Left cardiac atrium (tissue), 4 donors: ENCODE measurements at places on chromosomes 12 and 14. TPM values are rescaled to one million over a fixed set of nuclear protein-coding genes. Genes with fewer than 3 reads are reported as not detected.

GRCh38 chr12:118494776-118495175 lies 118.4 kb downstream of the SUDS3 start:
- no peak for DNase-seq

DNA sequence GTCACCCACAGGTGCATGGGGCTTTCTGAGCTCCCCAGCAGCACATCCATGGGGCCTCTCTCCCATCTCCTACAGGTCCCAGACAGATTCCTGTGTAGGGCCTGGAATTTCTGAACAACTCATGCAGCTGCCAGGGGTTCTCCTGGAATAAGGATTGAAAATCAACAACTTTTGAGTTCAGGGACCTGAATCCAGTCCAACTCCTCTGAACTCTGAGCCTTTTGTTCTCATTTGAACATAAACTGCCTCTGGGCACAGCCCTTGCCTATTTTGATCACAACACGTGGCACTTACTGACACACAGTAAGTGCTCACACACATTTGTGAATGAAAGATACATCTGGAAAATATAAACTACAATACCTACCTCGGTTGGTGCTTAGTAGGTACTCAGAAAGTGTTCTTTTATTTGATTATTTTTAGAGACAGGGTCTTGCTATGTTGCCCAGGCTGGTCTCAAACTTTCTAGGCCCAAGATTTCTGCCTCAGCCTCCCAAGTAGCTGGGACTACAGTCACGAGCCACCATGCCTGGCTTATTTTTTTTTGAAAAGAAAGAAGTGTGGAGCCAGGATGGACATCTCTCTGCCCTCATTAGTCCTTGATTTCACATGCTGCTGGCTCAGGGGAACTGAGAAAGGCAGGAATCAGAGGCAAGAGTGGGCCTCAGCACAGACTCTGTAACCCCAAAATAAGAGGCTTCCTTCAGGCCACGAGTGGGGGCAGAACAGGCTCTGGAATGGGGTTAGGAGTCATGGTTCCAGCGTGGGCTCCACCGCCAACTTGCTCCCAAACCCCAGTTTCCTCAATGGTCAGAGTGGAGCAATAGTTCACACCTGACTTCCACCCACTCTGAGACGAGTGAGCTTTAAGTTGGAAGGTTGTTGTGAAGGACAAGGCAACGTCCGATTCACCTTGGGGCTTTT lies 27.0 kb downstream of the SYNE3 start:
- no peak for DNase-seq

DNA sequence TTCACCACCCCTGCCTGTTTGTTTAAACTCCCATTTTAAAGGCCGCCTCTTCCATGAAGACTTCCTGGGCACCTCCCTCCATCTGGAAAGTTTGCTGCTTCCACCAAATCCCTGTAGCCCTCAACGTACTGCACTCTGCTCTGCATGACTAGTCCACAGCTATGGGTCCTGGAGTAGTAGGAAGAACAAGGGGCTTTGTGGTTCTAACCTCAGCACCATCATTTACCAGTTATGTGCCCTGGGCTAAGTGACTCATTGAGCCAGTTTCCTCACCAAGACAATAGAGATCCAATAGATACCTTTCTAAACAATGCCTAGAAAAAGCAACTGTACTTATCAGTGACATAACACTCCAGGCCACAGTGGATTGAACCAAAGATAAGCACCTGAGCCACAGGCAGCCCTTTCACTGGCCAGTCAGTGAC lies 8.5 kb upstream of the LTBP2 start:
- no peak for DNase-seq

DNA sequence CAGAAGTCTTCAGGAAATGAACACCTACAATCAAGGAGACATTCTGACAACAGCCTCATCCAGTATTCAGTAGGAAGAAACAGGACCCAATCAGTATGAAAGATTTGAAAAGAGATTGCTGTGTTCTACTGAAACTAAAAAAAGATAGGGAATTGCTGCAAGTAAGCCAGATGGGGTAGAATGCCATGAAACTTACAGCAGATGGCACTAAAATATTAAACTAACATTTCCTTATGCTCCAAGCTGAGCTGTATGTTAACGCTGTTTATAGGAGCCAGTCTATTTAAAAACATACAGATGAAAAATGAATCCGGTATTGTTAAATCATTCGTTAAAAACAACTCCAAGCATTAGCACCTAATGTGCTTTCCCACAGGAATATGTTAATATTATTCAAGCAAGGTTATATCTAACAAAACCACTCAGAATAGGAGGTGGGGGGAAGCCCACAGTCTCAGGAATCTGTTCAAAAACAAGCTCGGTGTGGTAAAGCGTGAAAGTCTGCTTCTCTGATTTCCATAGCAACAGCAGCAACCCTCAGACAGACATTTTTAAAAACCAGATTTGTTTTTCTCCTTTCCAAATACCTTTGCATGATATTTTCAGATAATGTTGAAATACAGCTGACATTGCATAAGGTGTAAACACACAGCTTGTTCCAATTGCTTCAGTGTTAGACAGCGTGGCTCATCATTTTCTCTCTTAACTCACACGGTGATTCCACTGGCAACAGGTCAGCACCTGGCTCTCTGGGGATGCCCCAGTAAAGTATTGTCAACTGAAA lies 131.4 kb upstream of the CCDC175 start:
- DNase-seq = no peak

- DNase-seq = no peak
Observed at GRCh38 chr14:49134940-49135339, 451.2 kb downstream of the RPS29 start.

DNA sequence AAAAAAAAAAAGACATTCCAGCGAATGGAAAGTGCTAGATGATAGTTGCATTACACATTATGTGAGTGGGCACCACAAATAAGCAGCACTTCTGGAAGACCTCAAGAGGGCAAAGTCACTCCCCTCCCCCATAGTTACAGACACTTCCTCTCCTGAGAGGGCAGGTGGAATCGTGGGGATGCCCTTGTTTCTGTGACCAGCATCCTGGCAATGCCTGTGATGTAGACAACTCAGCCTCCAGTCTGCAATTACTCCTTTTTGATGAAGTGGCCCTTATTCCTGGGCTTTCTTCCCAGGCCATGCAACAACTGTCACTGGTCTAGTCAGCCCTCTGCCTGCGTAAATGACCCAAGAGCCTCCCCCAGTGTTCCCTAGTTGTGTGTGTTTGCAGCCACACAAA lies 104.8 kb downstream of the VRK1 start:
- no peak for DNase-seq

Gene JPH4
- total RNA-seq = 0.24 TPM

GRCh38 chr12:4417455-4417854 lies 28.2 kb downstream of the FGF6 start:
- no peak for DNase-seq

- no peak for DNase-seq
Observed at GRCh38 chr14:64410084-64410774, 22.1 kb downstream of the MTHFD1 start.

GRCh38 chr12:26172946-26173552 lies 22.3 kb upstream of the SSPN start:
- DNase-seq = no peak

- no peak for DNase-seq
Observed at GRCh38 chr12:131347732-131348131, 363.2 kb upstream of the SFSWAP start.

- DNase-seq = no peak
Observed at GRCh38 chr12:2627076-2627834, 167.5 kb upstream of the FKBP4 start.

DNA sequence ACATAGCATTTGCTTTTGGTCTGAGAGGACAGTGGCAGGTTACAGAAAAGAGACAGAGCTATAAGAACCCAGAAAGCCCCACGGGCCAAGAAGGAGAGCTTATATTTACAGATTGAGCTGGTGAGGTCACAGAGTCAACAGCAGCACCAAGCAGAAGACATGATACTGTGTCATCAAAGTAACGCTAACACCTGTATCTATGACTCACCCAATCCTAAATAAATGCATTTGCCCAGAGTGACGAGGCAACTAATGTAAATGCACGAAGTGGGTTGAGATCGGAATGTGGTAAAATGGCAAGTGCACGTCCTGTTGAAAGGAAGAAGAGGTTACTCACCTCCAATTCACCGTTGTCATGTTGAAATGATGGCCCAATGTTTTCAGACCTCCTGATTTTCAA lies 6.7 kb upstream of the CD163L1 start:
- no peak for DNase-seq

DNA sequence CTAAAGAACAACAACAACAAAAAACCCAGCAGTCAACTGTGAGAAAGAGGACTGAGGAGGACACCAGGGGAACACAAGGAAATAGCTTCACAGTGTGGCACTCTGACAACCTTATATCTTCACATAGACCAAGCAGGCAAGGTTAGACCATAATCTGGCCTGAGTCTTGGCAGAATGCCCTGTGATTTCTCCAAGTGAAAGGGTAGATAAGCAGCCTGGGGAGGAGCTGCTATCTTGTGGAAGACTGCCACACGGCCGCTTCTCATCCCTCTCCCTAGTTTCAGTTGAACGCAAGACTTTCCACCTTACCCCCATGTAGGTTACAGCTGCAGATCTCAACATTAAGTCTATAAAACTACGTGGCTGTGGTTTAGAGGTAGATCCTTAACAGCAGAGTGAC lies 3.7 kb downstream of the SLC25A21 start:
- DNase-seq = no peak

GRCh38 chr12:65948320-65949008 lies 124.2 kb downstream of the HMGA2 start:
- DNase-seq = peak; percentile 78

Gene KCNA5
- total RNA-seq = 70.3 TPM

Gene SLC5A8
- not detected for total RNA-seq

Gene ACRBP
- 0.60 TPM for total RNA-seq

GRCh38 chr14:68679746-68680467 lies 113.0 kb downstream of the ZFP36L1 start:
- DNase-seq = no peak

DNA sequence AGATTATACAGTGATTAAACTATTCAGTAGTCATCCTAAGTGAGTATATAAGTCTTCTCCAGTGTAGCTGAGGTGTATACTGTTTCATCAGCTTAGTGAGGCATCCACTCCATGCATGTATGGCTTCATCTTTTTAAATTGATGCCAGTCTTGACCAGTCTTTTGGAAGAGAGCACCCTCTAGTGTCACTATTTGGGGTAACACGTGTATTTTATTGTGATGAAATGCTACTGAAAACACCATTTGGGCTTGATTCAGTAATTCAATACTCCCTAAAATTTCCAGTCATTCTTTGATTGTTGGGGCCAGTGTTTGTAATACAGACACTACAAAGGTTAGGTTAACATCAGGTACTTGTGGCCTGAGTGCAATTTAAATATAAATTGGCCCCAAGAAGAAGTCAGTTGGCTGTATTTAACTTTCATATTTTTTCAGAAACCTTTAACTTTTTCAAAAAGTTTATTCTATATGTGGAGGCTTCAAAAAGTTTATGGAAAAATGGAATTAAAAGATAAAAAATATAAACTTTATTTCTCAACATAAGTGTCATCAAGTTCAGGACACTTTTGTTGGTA lies 35.3 kb downstream of the MIPOL1 start:
- no peak for DNase-seq

Gene JAG2
- 25.5 TPM for total RNA-seq

- no peak for DNase-seq
Observed at GRCh38 chr14:46691819-46692218, 40.2 kb upstream of the RPL10L start.

- no peak for DNase-seq
Observed at GRCh38 chr12:111705672-111706071, 19.8 kb downstream of the ACAD10 start.

GRCh38 chr14:81303258-81303935 lies 82.6 kb upstream of the GTF2A1 start:
- no peak for DNase-seq

Gene GLIPR1L1
- total RNA-seq = not detected

Gene SPATS2
- 10.5 TPM for total RNA-seq

GRCh38 chr12:19245106-19245505 lies 115.6 kb downstream of the PLEKHA5 start:
- no peak for DNase-seq

DNA sequence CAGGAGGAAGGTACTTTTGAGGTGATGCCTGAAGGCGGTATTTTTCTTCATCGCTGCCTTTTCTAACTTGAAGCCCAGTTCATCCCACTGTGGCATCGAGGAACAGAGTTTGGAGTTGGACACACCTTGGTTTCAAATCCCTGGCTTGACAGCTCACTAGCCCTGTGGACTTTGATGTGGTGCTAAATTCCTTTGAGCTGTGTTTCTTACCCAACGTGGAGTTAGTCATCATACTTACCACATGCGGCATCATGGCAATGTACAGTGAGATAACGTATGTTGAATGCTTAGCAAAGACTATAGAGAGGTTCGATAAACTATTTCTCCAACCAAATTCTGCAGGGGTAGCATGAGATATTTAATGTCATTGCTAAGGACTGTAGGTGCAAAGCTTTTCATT lies 3.4 kb downstream of the PLEKHG3 start:
- peak; percentile 6 for DNase-seq

DNA sequence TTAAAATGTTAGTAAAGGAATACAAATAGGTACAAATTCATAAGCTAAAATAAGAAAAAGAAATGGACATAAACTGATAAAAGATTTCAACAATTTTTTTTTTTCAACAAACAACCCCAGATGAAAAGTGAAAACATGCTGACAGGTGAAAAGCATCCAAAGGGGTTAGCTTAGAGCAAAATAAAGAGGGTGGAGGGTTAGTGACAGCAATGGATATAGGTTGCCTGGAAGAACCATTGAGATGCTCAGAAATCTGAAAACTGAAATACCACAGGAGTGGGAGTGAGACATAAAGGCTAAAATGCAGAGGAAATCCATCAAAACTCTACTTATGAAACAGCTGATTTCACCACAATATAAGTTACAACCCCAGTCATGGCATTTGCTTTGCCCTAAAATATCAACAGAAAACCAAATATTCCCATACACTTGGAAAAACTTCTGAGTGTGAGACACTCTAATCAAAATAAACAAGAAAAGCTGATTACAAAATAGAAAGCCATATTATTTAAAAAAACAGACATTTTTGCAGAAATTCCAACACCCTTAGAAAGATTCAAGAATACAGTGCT lies 136.3 kb upstream of the PLEKHG7 start:
- DNase-seq = no peak

- DNase-seq = no peak
Observed at GRCh38 chr14:63855281-63855680, 2.5 kb downstream of the SYNE2 start.

DNA sequence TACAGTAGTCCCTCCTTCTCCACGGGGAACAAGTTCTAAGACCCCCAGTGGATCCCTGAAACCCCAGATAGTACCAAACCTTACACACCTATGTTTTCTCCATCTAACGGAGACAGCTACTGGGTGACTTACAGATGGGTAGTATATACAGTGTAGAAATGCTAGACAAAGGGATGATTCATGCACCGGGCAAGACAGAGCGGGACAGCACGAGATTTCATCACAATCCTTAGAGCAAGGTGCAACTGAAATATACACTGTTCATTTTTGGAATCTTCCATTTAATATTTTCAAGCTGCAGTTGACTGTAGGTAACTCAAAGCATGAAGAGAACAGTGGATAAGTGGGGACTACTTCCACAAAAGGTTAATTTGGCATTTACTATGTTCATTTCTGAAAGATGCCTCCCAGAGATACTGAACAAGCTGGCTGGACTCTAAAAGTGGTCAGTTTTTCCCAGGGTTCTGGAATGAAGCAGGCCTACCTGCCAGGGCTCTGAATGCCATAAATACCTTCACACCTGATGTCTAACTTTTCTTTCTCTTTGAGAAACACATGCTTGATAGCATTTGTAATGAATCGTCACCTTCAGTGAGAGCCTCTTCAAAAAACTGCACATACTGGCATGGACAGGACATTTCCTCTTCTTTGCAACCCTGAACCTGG lies 127.7 kb upstream of the FOXN3 start:
- no peak for DNase-seq
